A549 treated with ZK216348 at 1 μM for 4 hours (cell line): ENCODE measurements at places on chromosomes 4 and X. TPM values are rescaled to one million over a fixed set of nuclear protein-coding genes. Genes with fewer than 3 reads are reported as not detected.

MAGEC2 gene
- not detected in 5 replicates for total RNA-seq

FAM47E gene
- total RNA-seq = 0.15 to 0.34 TPM in 2 of 5 replicates, not detected in the others

ABCG2 gene
- total RNA-seq = 16.9 to 20.5 TPM (median 18.3 TPM) in 5 replicates

SMR3A gene
- total RNA-seq = not detected in 5 replicates

VSIG4 gene
- total RNA-seq = not detected in 5 replicates

XAGE1A gene
- 14.6 to 60.9 TPM (median 33.9 TPM) in 5 replicates for total RNA-seq

CXCL9 gene
- total RNA-seq = not detected in 5 replicates

GPR78 gene
- 0.16 TPM in 1 of 5 replicates, not detected in the others for total RNA-seq

TLR7 gene
- total RNA-seq = not detected in 5 replicates

PCYT1B gene
- not detected in 5 replicates for total RNA-seq

ATG4A gene
- 7.5 to 10.0 TPM (median 8.2 TPM) in 5 replicates for total RNA-seq

MAGEB2 gene
- total RNA-seq = not detected in 5 replicates

SPANXA2 gene
- total RNA-seq = 0.23 to 0.46 TPM in 2 of 5 replicates, not detected in the others

ZNF827 gene
- 2.1 to 5.4 TPM (median 3.6 TPM) in 5 replicates for total RNA-seq

LONRF3 gene
- total RNA-seq = 2.5 to 4.8 TPM (median 3.4 TPM) in 5 replicates

DOCK11 gene
- total RNA-seq = 3.9 to 7.6 TPM (median 6.7 TPM) in 5 replicates

NWD2 gene
- not detected in 5 replicates for total RNA-seq

TMLHE gene
- 9.3 to 11.1 TPM (median 9.7 TPM) in 5 replicates for total RNA-seq

FMR1NB gene
- not detected in 5 replicates for total RNA-seq

SOX3 gene
- not detected in 5 replicates for total RNA-seq

MAGEA11 gene
- total RNA-seq = not detected in 5 replicates
